Activated CD4-positive, alpha-beta T cell treated with anti-CD3 and anti-CD28 coated beads for 36 hours (primary cell): ENCODE measurements at places on chromosomes 5 and 9. TPM values are rescaled to one million over a fixed set of nuclear protein-coding genes. Genes with fewer than 3 reads are reported as not detected.
A peak's percentile ranks its signal among the peaks of the same experiment; 100 is the strongest.

DNA sequence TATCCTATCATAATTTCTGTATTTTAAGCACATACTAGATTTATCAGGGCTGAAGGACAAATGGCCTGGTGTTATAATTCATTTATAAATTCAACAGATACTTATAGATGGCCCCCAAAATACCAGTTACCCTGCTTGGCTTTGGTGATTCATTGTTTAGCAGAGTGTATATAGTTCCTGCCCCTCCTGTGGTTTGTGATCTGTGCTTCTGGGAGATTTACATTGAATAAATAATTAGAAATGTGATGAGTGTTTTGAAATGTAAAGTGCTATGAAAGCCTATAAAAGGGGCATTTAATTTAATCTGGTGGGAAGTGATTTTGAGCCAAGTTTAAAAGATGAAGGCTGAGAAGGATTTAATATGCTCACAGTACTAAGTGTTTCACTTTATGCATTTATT is 36.7 kb upstream of the ZCCHC7 start:
- no peak overlapping the region for H3K27ac ChIP-seq
- peaks cover 55% of the 10 kb centered on the region for H3K4me1 ChIP-seq
- H3K36me3 ChIP-seq = peaks cover 46% of the 10 kb centered on the region
- no peaks in the 10 kb centered on the region for H3K27me3 ChIP-seq

PHF24 gene
- total RNA-seq = 0.18 TPM

DNA sequence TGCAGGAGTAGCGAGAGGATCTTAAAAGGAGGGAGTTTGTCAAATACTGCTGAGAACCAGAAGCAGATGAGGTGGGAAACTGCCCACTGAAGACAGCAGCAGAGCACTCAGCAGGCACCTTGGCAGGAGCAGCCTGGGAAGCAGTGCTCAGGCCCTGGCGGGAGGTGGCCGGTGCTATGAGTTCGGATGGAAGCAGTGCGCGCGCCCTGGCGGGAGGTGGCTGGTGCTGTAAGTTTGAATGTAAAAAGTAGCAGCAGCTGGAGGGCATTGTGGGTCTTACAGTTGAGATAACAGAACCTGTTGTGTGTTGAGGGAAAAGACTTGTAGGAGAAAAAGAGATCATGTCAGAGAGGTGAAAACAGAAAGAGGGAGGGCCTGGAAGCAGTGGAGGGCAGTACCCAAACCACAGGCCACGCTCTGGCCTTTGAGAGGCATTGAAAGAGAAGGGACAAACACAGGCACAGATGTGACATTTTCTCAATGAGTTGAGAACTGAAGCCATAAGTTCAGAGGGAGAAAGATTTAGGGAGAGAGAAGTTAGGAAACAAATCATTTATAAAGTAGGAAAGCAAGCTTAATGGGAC is 130.9 kb downstream of the ERCC6L2 start:
- no peak overlapping the region for H3K27ac ChIP-seq
- no peaks in the 10 kb centered on the region for H3K27me3 ChIP-seq
- no peak overlapping the region for H3K4me3 ChIP-seq
- peaks cover 20% of the 10 kb centered on the region for H3K36me3 ChIP-seq
- H3K4me1 ChIP-seq = no peaks in the 10 kb centered on the region
- no peak for DNase-seq

DNA sequence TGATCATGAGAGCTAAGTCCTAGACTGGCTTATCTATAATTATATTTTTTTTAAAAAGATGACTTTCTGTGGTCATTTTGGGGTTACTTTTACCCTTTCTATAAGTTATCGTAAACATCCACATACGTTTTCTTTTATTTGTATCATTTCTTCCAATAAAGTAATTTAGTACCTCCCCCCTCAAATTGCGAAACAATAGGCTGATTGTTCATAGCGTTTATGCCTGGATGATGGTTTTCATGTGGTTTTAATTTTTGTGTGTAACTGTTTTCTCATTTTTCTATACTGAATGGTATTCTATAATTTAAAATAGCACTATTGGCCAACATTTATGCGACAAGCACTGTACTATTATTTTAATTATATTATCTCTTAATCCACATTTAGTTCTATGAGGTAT is 44.5 kb downstream of the SMC5 start:
- no peaks in the 10 kb centered on the region for H3K27me3 ChIP-seq
- peaks cover 2% of the 10 kb centered on the region for H3K4me1 ChIP-seq
- DNase-seq = no peak
- H3K4me3 ChIP-seq = no peak overlapping the region
- H3K36me3 ChIP-seq = peaks cover 61% of the 10 kb centered on the region
- no peak overlapping the region for H3K27ac ChIP-seq

- H3K27ac ChIP-seq = peak overlapping the region; percentile 85
- H3K4me1 ChIP-seq = peaks cover 41% of the 10 kb centered on the region
- H3K36me3 ChIP-seq = peaks cover 68% of the 10 kb centered on the region
- peak overlapping the region; percentile 32 for H3K4me3 ChIP-seq
- H3K27me3 ChIP-seq = no peaks in the 10 kb centered on the region
These were observed 16.8 kb downstream of the TRAF2 start for GRCh38 chr9:136903041-136903554.

GRCh38 chr9:20728493-20729220 is 44.6 kb downstream of the FOCAD start:
- H3K4me3 ChIP-seq = no peak overlapping the region
- H3K27me3 ChIP-seq = no peaks in the 10 kb centered on the region
- DNase-seq = no peak
- H3K27ac ChIP-seq = no peak overlapping the region
- peaks cover 18% of the 10 kb centered on the region for H3K4me1 ChIP-seq

OR1Q1 gene
- not detected for total RNA-seq

CFAP77 gene
- not detected for total RNA-seq

GRCh38 chr9:113350937-113351336 is 1.6 kb downstream of the BSPRY start:
- H3K4me3 ChIP-seq = peak overlapping the region; percentile 75
- peaks cover 37% of the 10 kb centered on the region for H3K27me3 ChIP-seq
- H3K27ac ChIP-seq = peak overlapping the region; percentile 71
- peak; percentile 67 for DNase-seq

- H3K36me3 ChIP-seq = peaks cover 7% of the 10 kb centered on the region
- no peak overlapping the region for H3K4me3 ChIP-seq
- peaks cover 46% of the 10 kb centered on the region for H3K4me1 ChIP-seq
- DNase-seq = no peak
- H3K27me3 ChIP-seq = no peaks in the 10 kb centered on the region
- H3K27ac ChIP-seq = no peak overlapping the region
These were observed 252.9 kb downstream of the MLLT3 start for GRCh38 chr9:20369391-20369790.

GALNT12 gene
- 12.7 TPM for total RNA-seq

- no peaks in the 10 kb centered on the region for H3K27me3 ChIP-seq
- H3K27ac ChIP-seq = no peak overlapping the region
- no peaks in the 10 kb centered on the region for H3K4me1 ChIP-seq
- no peak for DNase-seq
- no peak overlapping the region for H3K4me3 ChIP-seq
These were observed 340.7 kb downstream of the TLE4 start for GRCh38 chr9:79912318-79913070.

DNA sequence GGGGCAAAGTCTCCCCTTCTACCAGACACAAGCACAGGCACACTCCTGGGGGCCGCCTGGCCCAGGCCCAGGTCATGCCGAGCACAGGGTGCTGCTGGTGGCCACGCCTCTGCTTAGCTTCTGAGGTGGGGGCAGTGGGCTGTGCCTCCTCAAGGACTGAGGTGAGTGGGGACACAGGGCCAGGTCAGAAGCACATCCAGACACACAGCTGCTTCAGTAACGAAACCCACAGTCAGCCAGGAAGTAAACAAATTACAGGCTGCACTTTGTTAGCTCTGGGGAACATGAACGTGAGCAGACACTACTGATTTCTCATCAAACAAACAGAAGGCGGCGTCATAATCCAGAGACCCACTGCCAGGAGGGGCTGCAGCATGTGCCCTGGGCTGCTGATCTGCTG is 192.4 kb downstream of the HSPA4 start:
- H3K36me3 ChIP-seq = no peaks in the 10 kb centered on the region
- H3K27me3 ChIP-seq = no peaks in the 10 kb centered on the region
- DNase-seq = peak; percentile 38
- no peak overlapping the region for H3K27ac ChIP-seq
- H3K4me3 ChIP-seq = no peak overlapping the region

DNA sequence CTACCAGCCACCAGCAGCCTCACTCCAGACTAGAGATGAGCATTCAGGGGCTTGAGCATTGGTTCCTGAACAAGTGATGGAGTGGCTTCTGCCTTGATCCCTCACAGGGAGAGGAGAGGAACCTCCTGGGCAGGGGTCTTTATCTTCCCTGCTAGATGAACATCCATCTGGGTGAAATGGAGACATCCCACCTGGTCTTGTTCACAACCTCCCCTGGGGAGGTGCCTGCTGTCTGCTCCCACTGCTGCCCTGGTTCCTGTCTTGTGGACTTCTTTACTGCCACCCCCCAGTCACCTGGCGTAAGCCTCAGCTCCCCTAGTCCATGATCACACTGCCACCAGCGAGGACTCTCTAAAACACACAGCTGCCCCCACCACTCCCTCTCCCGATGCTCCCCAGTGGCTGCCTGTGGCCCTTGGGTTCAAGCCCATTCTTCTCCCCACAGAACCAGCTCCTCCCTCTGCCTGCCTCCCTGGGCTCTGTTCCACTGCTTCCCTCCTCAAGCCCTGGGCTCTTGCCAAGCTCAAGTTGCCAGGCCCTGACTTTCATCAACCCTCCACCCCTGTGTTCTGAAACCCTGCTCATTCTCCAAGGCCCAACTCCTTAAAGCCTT is 51.5 kb downstream of the COL15A1 start:
- no peak overlapping the region for H3K27ac ChIP-seq
- DNase-seq = no peak
- no peak overlapping the region for H3K4me3 ChIP-seq
- peaks cover 7% of the 10 kb centered on the region for H3K4me1 ChIP-seq

GRCh38 chr9:78698371-78698770 is 401.4 kb downstream of the PSAT1 start:
- H3K27me3 ChIP-seq = peaks cover 6% of the 10 kb centered on the region
- no peaks in the 10 kb centered on the region for H3K36me3 ChIP-seq
- no peak overlapping the region for H3K27ac ChIP-seq

DNA sequence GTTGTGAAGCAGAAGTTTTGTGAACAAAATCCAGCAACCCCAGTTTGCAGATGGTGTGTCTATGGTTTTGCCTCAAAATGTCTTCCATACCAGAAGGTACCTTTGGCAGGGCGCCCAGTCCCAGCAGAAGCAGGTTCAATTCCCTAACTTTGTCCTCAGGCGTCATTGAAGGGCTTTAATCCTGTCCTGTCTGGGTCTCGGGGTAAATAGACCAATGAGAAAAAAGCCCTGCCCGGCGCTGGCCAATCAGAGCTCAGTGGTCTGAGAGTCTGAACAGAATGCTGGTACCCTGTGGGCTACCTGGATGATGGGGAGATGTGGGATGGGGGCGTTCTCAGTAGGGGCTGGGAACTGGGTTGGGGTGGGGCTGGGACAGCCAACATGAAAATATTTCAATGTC is 6.2 kb upstream of the ST6GALNAC4 start:
- no peak overlapping the region for H3K4me3 ChIP-seq
- DNase-seq = no peak
- peaks cover 5% of the 10 kb centered on the region for H3K27me3 ChIP-seq
- H3K36me3 ChIP-seq = no peaks in the 10 kb centered on the region
- peaks cover 30% of the 10 kb centered on the region for H3K4me1 ChIP-seq
- H3K27ac ChIP-seq = no peak overlapping the region

RBM18 gene
- 28.6 TPM for total RNA-seq

- peak overlapping the region; percentile 56 for H3K4me3 ChIP-seq
- DNase-seq = no peak
- no peak overlapping the region for H3K27ac ChIP-seq
- peaks cover 15% of the 10 kb centered on the region for H3K4me1 ChIP-seq
- H3K36me3 ChIP-seq = peaks cover 7% of the 10 kb centered on the region
These were observed 431 bp downstream of the TMOD1 start for GRCh38 chr9:97501972-97502221.

- H3K4me1 ChIP-seq = no peaks in the 10 kb centered on the region
- H3K36me3 ChIP-seq = peaks cover 6% of the 10 kb centered on the region
- no peak for DNase-seq
These were observed 25.6 kb upstream of the SUSD1 start for GRCh38 chr9:112200711-112201110.

- no peak overlapping the region for H3K27ac ChIP-seq
- no peak for DNase-seq
- no peaks in the 10 kb centered on the region for H3K4me1 ChIP-seq
- no peaks in the 10 kb centered on the region for H3K36me3 ChIP-seq
- H3K27me3 ChIP-seq = peaks cover 6% of the 10 kb centered on the region
These were observed 192.4 kb downstream of the ARHGEF28 start for GRCh38 chr5:73818357-73818756.

- H3K27me3 ChIP-seq = peaks cover 13% of the 10 kb centered on the region
- no peak for DNase-seq
- no peak overlapping the region for H3K27ac ChIP-seq
- no peaks in the 10 kb centered on the region for H3K4me1 ChIP-seq
- no peaks in the 10 kb centered on the region for H3K36me3 ChIP-seq
- H3K4me3 ChIP-seq = no peak overlapping the region
These were observed 9.4 kb downstream of the MYOZ3 start for GRCh38 chr5:150670275-150670947.

- H3K36me3 ChIP-seq = peaks cover 2% of the 10 kb centered on the region
- peaks cover 7% of the 10 kb centered on the region for H3K27me3 ChIP-seq
- no peak overlapping the region for H3K4me3 ChIP-seq
- no peak overlapping the region for H3K27ac ChIP-seq
These were observed 44.8 kb downstream of the ANGPTL2 start for GRCh38 chr9:127077644-127077946.

- no peaks in the 10 kb centered on the region for H3K36me3 ChIP-seq
- DNase-seq = no peak
- peaks cover 4% of the 10 kb centered on the region for H3K27me3 ChIP-seq
These were observed 221.0 kb upstream of the KLF4 start for GRCh38 chr9:107710546-107710945.

LHX2 gene
- not detected for total RNA-seq

GRCh38 chr5:3249401-3249800 is 346.2 kb upstream of the IRX1 start:
- no peak overlapping the region for H3K27ac ChIP-seq
- DNase-seq = no peak
- H3K4me1 ChIP-seq = no peaks in the 10 kb centered on the region
- no peaks in the 10 kb centered on the region for H3K36me3 ChIP-seq

HAND1 gene
- total RNA-seq = not detected

NXNL2 gene
- not detected for total RNA-seq

MAP3K1 gene
- 22.3 TPM for total RNA-seq

FOXD4 gene
- 0.19 TPM for total RNA-seq

- peaks cover 1% of the 10 kb centered on the region for H3K36me3 ChIP-seq
- no peak for DNase-seq
- no peak overlapping the region for H3K27ac ChIP-seq
- H3K27me3 ChIP-seq = peaks cover 3% of the 10 kb centered on the region
- no peak overlapping the region for H3K4me3 ChIP-seq
These were observed 349.7 kb upstream of the RFX3 start for GRCh38 chr9:3875361-3876132.
